Esophagus squamous epithelium (tissue), 5 donors: ENCODE measurements at places on chromosomes 6 and 20.

DNA sequence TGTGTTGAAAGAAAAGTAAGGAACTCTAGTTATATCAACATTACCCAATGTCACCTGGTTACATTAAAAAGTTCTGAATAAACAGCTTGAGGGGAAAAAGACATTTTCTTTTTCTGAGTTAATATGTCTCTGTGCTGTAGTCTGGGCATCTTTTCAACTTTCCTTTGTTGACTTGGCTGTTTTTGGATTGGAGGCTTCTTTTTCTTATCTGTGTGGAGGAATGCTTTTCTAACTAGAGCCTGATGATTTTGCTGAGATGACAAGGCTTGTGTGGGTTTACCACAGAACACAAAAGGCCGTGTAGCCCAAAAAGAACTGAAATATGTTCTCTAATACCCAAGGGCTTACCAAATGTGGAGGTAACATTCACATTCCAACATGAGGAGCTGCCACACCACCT, 161.8 kb downstream of the KCNQ5 start:
- no peak for DNase-seq

- no peak for DNase-seq
These were observed 75.8 kb upstream of the TSHZ2 start for GRCh38 chr20:52896348-52896747.

DNA sequence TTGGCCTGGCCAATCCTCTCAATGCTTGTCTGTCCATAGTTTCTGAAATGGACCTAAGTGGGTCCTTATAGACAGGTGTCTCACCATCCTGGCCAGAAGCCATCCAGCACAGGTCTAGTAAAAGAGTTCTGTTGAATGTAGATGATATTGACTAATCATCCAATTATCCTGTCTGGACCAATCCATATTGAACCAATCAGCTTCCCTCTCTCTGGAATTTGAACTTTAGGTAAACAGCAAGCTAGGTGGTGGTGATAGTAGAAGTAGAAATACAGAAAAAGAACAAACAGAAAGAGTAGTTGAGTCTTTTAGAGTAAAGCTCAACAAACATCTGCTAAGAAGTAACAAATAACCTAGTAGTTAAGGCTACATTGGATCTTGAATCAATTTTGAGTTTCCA, 9.5 kb upstream of the PNRC1 start:
- DNase-seq = no peak

GRCh38 chr6:135520781-135521180, 23.2 kb upstream of the AHI1 start:
- DNase-seq = no peak

- no peak for DNase-seq
These were observed 23.6 kb upstream of the TCFL5 start for GRCh38 chr20:62885046-62885895.

- no peak for DNase-seq
These were observed 21.6 kb upstream of the MTRF1L start for GRCh38 chr6:153023977-153024708.

DNA sequence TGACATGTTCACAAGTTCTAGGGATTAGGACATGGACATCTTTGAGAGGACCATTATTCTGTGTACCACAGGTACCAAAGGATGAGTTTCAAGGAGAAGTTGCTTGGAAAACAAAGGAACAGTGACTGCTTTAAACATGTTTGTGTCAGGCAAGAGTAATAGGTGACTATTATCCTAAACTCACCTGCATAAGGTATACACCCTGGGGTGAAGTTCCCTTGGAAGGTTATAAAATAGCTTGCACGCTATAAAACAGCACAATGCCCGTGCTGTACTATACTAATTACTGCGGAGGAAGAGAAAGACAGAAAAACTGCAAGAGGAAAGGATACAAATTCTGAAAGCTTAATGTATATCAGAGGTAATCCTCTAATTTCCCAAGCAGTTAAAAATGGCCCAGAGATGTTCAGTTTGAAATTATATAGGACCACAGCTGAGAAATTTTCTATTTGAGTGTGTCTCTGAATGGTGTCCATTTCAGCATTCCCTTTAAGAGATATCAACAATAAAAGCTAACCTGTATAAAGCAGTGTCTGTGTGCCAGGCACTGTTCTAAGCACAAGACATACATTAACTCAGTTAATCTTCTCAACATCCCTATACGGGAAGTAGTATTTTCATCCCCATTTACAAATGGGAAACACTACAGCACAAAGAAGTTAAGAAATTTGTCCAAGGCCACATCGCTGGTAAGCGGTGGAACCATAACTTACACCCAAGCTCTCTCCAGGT, 19.7 kb downstream of the TBC1D32 start:
- no peak for DNase-seq

GRCh38 chr6:138618168-138618567, 118.9 kb upstream of the NHSL1 start:
- DNase-seq = no peak

- DNase-seq = no peak
These were observed at the start of gene PPP1R16B for GRCh38 chr20:38805502-38805957. Gene PPP1R16B, plus strand, starts transcription at chr20:38805697. Its CDS starts 30,229 bp downstream, at chr20:38835926.

GRCh38 chr20:32479697-32480171, 105.4 kb downstream of the NOL4L start:
- DNase-seq = no peak

GRCh38 chr6:129440691-129441090, 269.3 kb downstream of the ARHGAP18 start:
- no peak for DNase-seq

GRCh38 chr6:143612186-143612585, 65.6 kb upstream of the PHACTR2 start:
- DNase-seq = no peak

- no peak for DNase-seq
These were observed 32.6 kb downstream of the SF3B5 start for GRCh38 chr6:144062786-144063185.

- DNase-seq = no peak
These were observed 96.0 kb upstream of the CCDC28A start for GRCh38 chr6:138677538-138677937.

GRCh38 chr6:158817728-158818580, 1.2 kb downstream of the EZR start:
- DNase-seq = peak; percentile 19

DNA sequence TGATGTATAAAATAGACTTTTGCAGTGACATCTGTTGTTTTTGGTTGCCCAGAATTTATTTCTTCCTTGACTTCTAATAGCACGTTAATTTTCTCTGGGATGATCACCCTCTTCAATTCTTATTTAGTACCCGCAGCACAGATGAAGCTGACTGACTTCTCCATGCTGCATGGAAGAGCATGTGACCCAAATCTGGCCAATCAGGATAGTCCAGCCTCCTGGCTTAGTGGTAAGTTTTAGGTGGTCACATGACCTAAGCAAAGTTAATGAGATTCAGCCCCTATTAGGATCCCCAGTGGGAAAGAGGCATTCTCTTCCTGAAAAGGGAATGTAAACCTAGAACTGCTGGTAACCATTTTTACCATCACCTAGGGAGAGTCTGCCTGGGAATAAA, 13.8 kb upstream of the SIRT5 start:
- DNase-seq = no peak

DNA sequence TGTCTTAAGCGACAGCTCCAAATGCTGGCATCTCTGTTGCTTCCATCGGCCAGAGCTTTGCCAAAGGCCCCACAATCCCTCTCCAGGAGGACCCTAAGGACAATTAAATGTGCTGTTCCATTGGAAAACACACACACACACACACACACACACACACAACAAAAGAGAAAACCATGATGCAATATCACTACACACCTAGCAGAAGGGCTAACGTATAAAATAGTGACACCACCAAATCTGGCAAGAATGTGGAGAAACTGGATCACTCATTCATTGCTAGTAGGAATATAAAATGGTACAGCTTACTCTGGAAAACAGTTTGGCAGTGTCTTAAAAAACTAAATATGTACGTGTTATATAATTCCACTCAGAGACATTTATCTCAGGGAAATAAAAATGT, 13.0 kb upstream of the TMEM14A start:
- no peak for DNase-seq

DNA sequence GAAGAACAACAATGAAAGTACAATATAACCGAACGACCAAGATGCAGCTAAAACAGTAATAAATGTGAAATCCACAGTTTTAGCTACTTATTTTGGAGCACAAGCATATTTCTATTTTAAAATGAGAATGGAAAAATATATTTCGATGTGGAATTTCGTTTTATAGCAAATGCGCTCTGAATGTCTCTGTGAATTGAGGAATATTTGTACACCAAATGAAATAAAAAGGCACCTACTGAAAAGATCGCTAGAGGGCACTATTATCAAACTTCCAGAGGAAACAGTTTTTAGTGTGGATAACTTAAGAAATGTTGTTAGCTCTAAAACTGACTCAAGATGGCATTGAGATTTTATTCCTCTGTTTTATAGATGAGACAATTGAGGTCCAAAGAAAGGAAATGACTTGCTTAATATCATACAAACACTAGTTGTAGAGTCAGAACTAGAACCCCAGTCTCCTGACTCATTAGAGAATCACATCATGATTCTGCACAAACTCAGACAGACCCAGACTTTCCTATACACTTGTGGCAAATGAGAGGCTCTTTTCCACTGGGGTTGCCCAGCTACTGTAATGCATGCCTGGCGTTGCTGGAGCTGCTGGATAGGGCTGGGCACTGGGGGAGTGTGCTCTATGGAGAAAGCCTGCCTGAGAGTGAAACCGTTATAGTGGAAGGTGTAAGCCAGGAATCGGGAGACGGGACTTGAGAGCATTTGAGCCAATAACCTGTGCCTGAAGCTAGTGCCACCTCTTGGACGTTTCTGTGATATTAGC, 51.9 kb downstream of the GCLC start:
- no peak for DNase-seq

DNA sequence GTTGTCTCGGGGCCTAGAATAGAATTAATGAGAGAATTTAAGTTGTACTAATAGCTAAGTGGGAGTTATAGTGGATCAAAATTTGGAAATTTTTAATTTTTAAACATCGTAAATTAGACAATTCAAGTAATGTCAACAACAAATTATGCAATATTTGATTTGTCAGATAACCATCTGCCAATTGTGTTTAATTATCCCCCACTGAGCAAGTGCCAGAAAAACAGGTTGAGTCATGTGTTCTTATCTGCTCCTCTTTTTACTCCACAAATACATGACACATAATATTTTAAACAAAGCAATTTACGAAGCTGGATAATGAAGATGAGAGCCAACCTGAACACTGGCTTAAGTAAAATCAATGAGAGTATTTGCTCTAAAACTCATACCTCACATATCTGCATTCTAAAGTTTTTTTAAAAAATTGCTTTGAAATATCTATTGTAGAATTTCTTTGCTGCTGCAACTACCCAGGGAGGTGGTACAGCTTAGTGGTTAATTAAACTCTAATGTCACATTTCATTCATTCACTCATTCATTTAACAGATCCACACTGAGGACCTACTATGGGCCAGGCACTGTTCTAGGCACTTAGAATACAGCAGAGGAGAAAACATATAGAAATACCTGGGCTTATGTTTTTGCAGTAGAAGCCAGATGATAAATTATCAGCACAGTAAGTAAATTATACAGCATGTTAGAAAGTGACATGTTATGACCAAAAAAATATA, 57.1 kb upstream of the MAP7 start:
- DNase-seq = no peak

DNA sequence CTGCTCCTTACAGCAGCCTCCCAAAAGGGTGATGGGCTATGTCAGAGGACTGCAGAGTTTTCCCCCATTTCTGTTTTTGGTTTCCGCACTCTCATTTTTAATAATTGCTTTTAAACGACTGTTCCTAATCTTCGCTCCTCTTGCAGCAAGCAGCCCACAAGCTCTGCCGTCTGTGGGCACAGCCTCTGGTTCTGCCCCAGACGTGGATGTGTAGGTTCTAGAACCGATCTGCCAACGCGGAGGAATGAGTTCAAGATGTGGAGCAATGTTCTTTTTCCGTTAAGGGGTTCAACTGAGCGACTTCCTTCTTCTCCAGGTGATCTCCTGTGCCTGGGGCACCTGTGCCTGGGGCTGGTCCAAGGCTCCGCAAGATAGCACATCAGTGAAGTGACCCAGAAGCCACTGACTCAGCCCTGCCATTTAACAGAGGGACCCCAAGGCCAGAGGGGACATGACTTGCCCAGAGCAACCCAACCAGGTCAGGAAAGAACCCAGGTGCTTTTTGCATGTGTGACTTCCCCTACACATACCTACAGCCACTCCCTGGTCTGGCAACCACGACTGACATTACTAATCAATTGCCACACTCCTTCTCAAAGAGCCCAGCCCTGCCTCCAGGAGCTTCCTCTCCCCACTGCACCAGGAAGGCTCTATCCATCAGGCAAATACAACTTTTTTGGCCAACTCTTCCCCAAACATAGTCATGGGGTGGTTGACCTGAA, 22.7 kb downstream of the PMEPA1 start:
- DNase-seq = no peak

- no peak for DNase-seq
These were observed 42.5 kb downstream of the HMGCLL1 start for GRCh38 chr6:55536391-55536956.

- no peak for DNase-seq
These were observed 62.1 kb upstream of the EYA2 start for GRCh38 chr20:46832555-46832954.

DNA sequence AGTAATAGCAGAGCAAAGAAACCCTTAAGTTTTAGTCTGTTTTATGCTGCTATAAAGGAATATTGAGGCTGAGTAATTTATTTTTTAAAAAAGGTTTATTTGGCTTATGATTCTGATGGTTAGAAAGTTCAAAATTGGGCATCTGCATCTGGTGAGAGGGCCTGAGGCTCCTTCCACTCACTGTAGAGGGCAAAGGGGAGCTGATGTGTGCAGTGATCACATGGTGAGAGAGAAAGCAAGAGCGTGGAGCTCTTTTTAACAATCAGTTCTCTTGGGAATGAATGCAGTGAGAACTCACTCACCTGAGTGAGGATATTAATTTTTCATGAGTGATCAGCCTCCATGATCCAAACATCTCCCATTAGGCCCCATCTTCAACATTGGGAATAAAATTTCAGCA, 36.4 kb upstream of the SAMD3 start:
- DNase-seq = no peak

DNA sequence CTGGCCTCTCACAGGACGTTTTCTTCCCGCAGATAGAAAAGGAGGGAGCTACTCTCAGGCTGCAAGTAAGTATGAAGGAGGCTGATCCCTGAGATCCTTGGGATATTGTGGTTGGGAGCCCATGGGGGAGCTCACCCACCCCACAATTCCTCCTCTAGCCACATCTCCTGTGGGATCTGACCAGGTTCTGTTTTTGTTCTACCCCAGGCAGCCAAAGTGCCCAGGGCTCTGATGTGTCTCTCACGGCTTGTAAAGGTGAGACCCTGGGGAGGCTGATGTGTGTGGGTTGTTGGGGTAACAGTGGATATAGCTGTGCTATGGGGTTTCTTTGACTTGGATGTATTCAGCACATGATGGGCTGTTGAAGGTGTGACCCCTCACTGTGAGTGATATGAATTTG, 52.0 kb upstream of the POLR1H start:
- DNase-seq = no peak

GRCh38 chr20:61861054-61861841, 204.4 kb downstream of the TAF4 start:
- no peak for DNase-seq

GRCh38 chr6:137692806-137693205, 174.3 kb upstream of the TNFAIP3 start:
- DNase-seq = no peak
